ENCODE measurements at places on chromosomes 4 and X.

- no peak for DNase-seq
Measured at GRCh38 chr4:167713756-167714155, 378.6 kb upstream of the ANXA10 start.

- peak; percentile 30 for DNase-seq
Measured at GRCh38 chr4:158870626-158871334, 102.0 kb downstream of the FNIP2 start.

GRCh38 chr4:89582756-89583505 is 254.0 kb downstream of the SNCA start:
- peak; percentile 18 for DNase-seq

- no peak for DNase-seq
Measured at GRCh38 chrX:98931216-98931615, 1478.9 kb downstream of the PCDH19 start.

DNA sequence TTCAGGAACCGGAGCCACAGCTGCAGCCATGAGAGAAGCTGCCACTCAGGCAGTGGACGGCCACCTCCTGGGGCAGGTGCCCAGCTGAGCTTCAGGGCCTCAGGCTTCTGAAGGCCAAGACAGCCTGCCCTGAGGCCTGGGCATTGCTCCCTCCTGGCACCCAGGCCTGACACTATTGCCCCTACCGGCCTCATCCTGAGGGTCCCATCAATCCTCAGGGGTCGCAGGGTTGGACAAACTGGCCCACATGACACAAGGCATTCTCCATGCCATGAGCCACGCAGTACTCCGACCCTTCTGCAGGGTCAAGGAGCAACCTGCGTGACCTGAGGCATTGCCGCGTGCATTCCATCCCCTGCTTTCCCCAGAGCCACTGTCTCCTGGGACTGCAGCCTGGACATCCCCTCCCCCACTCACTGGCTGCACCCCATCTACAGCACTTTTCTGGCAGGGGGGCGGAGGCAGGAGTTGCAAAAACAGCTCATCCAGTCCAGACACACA is 3.0 kb upstream of the ZFP92 start:
- no peak for DNase-seq

DNA sequence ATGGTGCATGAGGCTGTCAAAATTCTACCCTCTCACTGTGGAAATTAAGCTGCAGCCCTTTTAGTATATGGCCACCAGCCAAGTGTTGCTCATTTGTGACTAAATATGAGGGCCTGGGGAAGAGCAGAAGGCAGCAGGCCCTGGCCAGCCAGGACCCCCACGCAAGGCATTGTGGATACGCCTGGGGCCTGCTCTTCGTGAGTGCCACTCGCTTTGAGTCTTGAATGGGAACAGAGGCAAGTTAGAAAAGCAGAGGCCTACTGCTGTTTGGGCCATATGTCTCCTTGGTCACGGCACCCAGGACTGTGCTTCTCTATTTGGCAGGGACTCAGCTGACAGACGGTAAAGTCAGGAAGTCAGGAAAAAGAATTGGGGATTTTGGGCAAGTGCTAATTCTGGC is 10.9 kb downstream of the RTL5 start:
- DNase-seq, result no peak

- no peak for DNase-seq
Measured at GRCh38 chr4:14504162-14504561, 498.1 kb upstream of the CPEB2 start.

GRCh38 chr4:138078253-138078652 is 163.9 kb downstream of the SLC7A11 start:
- no peak for DNase-seq

- no peak for DNase-seq
Measured at GRCh38 chr4:1427010-1427409, 20.8 kb upstream of the NKX1-1 start.

Data from suppressor macrophage treated with lipopolysaccharide for 1 hour (primary cell).